ENCODE measurements at places on chromosomes 1 and 21.

DNA sequence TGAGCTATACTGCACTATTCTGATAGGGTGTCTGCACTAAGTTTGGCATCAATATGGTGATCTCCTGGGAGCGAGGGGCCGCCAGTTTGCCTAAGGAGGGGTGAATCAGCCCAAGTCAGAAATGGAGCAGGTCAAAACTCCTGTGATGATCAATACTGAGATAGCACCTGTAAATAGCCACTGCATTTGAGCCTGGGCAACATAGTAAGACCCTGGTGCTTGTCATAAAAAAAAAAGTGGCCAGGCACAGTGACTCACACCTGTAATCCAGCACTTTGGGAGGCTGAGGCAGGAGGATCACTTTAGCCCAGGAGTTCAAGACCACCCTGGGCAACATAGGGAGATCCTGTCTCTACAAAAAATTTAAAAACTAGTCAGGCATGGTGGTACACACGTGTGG is 11.6 kb upstream of the ZDHHC18 start:
- no peak for DNase-seq
- H3K4me3 ChIP-seq, result no peak overlapping the region
- no peaks in the 10 kb centered on the region for H3K36me3 ChIP-seq
- no peaks in the 10 kb centered on the region for H3K27me3 ChIP-seq
- peaks cover 20% of the 10 kb centered on the region for H3K4me1 ChIP-seq

- no peaks in the 10 kb centered on the region for H3K27me3 ChIP-seq
- H3K27ac ChIP-seq, result no peak overlapping the region
- H3K36me3 ChIP-seq, result no peaks in the 10 kb centered on the region
- H3K4me1 ChIP-seq, result no peaks in the 10 kb centered on the region
- no peak for DNase-seq
These were observed 509.6 kb downstream of the MRPL39 start for GRCh38 chr21:25097648-25098047.

GRCh38 chr1:95127380-95127779 is 10.2 kb downstream of the TLCD4 start:
- no peaks in the 10 kb centered on the region for H3K4me1 ChIP-seq
- no peak overlapping the region for H3K27ac ChIP-seq
- no peak overlapping the region for H3K4me3 ChIP-seq
- peaks cover 11% of the 10 kb centered on the region for H3K27me3 ChIP-seq
- no peaks in the 10 kb centered on the region for H3K36me3 ChIP-seq
- DNase-seq, result no peak

DNA sequence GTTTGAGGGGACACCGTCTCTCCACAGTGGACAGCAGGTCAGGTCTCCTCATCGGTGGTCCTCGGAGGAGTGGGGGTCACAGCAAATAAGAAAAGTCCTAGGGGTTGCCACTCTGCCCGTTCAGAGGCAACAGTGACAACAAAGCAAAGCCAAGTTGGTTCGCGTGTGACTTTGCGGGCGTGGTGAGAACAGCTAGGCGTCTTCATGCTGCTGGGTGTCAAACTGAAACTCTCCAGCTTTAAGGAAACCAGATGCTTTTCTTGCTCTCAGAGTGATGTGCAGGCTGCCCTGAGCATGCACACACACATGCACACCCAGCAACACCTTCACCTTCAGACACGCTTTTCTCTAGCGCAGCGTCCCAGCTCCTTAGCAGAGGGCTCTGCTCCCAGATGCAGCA is 70.1 kb upstream of the ARHGEF16 start:
- no peak overlapping the region for H3K4me3 ChIP-seq
- DNase-seq, result no peak
- no peaks in the 10 kb centered on the region for H3K4me1 ChIP-seq
- H3K27ac ChIP-seq, result no peak overlapping the region

DNA sequence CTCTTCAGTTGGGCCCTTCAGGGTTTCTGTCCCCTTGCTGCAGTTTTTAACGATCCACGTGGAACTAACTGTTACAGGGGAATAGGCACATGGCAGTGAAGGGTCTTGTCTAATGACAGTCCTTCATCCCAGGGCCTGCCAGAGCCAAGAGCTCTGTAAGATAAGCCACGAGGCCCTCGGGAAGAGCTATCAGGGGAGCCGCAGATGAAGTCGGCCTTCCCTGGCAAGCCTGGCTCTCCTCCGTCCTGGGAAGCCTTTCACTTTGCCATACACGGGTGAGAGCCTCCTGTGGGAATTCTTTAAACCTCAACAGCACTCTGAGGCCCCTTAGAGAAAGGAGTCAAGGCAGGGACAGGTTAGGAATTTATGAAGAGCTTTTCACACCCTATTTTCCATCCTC is 29.0 kb downstream of the ACP6 start:
- H3K27ac ChIP-seq, result no peak overlapping the region
- peaks cover 13% of the 10 kb centered on the region for H3K36me3 ChIP-seq
- no peaks in the 10 kb centered on the region for H3K27me3 ChIP-seq
- DNase-seq, result no peak

- peak; percentile 63 for DNase-seq
- no peaks in the 10 kb centered on the region for H3K36me3 ChIP-seq
- H3K27me3 ChIP-seq, result peaks cover 62% of the 10 kb centered on the region
- peak overlapping the region; percentile 9 for H3K27ac ChIP-seq
These were observed 2.0 kb downstream of the HES3 start for GRCh38 chr1:6245869-6246496.

DNA sequence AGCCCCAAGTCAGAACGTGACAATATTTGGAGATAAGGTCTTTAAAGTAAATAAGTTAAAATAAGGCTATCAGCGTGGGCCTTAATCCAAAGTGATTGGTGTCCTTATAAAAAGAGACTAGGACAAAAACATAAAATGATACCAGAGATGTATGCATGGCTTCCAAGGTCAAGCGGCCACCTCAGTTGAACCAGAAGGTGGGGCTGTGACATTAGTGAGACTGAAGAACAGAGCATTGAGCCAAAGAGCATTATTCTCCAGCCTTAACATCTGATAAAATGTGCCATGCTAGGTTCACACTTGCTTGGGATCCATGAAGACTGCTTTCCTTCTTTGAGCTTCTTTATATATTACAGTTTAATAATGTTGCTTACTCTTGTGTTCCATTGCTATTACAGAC is 554.6 kb downstream of the PLA2G4A start:
- no peak for DNase-seq
- H3K36me3 ChIP-seq, result no peaks in the 10 kb centered on the region
- no peak overlapping the region for H3K4me3 ChIP-seq
- no peaks in the 10 kb centered on the region for H3K27me3 ChIP-seq
- no peak overlapping the region for H3K27ac ChIP-seq
